ENCODE measurements at places on chromosomes 2 and 18. TPM values are rescaled to one million over a fixed set of nuclear protein-coding genes. Genes with fewer than 3 reads are reported as not detected.
A peak's percentile ranks its signal among the peaks of the same experiment; 100 is the strongest.

ITPRIPL1 gene
- 0.56 TPM for total RNA-seq

DNA sequence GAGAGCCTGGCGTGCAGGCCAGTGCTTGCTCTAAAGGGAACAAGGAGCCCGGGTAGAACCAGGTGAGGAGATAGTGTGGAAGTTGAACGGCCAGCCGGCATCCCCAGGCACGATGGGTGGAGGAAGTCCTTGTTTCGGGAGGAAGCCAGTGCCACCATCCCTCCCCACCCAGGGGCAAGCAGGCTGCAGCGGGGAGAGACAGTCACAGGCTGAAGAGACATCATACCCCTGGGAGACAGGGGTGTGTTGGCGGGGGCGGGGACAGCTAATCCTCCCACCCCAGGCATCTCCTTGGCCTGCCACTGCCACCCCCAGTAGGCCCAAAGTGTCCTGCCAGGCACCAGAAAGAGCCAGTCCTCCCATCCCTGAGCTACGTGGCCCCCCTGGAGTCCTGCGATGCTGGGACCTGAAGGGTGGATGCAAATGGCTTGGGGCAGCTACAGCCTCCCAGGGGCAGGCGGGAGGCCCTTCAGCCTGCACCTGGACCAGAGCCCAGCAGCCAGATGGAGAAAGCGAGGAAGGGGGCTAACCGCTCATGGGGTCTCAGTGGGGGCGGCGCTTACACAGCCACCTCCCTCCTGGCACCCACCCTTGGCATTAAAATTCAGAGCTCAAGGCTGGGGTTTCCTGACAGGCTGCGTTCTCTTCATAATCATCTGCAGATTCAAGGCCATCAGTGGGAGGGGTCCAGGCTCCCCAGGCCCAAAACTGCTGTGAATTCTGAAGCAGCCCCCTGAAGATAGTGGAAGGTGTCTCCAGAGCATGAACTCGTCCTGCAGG is 14.8 kb upstream of the GPR55 start:
- no peaks in the 10 kb centered on the region for H3K4me1 ChIP-seq
- no peak for DNase-seq
- H3K4me3 ChIP-seq: no peak overlapping the region
- no peak overlapping the region for H3K27ac ChIP-seq

DNA sequence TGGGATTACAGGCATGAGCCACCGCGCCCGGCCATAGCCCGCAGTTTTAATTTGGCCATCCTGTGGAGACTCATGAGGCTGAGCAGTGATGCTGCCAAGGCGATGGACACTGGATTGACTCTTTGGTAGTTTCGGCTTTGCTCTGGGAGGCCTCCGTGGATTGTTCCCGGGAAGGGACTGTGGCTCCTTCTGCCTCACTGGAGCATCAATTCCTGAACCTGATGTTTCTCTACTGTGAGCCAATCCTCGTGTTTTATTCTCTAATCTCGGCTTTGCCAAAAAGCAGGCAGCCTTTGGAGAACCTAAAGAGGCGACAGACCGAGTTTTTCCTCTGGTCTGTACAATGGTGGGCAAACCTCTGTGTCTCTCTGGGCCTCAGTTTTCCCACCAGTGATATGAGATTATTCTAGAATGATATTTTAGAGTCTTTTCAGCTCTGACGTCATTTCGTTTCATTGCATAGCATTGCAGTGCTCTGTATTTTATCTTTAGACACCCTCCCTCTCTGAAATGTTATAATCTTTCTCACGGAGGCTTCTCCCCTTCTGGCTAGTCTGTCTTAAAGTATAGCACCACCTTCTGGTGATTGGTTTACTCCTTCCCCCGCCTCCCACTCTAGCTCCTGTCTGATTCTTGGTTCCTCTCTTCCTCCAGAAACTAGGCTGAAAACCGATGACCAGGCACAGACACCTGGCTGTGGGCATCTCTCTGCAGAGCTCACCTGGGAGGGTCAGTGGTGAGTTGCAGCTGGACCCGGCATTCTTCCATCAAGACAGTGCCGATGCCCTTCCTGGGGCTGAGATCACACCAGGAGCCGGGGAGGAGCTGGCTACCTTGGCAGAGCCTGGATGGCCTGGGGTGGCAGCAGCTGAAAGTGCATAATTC is 341.3 kb downstream of the MYCN start:
- H3K27me3 ChIP-seq: peaks cover 10% of the 10 kb centered on the region
- DNase-seq: peak; percentile 32
- H3K4me1 ChIP-seq: peaks cover 30% of the 10 kb centered on the region
- H3K27ac ChIP-seq: no peak overlapping the region
- H3K36me3 ChIP-seq: no peaks in the 10 kb centered on the region

DNA sequence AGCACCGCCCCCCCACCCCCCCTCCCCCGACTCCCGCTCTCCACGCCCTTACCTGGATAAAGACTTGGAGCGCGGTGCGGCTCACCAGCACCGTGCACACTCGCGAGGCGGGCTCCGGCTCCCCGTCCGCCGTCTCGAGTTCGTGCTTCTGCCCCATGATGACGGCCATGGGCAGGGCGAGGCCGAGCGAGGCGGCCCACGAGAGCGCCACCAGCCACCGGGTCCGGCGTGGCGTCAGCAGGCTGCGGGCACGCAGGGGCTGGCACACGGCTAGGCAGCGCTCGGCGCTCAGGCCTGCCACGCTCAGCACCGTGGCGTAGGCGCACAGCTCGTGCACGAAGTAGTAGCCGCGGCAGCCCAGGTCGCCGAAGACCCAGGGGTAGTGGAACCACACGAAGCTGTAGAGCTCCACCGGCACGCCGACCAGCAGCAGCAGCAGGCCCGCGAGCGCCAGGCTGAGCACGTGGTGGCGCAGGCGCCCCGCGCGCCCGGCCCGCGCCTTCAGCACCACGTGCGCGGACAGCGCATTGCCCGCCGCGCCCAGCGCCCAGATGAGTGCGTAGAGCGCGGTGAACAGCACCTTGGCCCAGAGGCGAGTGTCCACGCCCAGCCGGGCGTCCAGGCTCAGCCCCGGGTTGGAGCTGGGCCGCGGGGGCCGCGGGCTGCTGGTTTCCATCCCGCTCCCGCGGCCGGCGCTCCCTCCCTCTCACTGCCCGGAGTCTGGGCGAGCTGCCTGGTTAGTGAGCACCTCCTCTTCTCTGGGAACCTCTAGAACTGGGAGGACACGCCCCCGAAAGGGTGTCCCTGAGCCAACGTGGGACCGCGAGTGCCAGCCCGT is at the start of gene NTSR2:
Gene NTSR2, minus strand, starts transcription at position 742 of the 838 bp plus-strand sequence. Its CDS starts 66 bp downstream, at position 676.
- H3K27ac ChIP-seq: no peak within 1 kb of the TSS
- peak within 1 kb of the TSS; percentile 16 for H3K4me3 ChIP-seq
- H3K36me3 ChIP-seq: peaks cover 9% of the 10 kb centered on the region
- H3K4me1 ChIP-seq: no peaks in the 10 kb centered on the region
- peak; percentile 48 for DNase-seq

DNA sequence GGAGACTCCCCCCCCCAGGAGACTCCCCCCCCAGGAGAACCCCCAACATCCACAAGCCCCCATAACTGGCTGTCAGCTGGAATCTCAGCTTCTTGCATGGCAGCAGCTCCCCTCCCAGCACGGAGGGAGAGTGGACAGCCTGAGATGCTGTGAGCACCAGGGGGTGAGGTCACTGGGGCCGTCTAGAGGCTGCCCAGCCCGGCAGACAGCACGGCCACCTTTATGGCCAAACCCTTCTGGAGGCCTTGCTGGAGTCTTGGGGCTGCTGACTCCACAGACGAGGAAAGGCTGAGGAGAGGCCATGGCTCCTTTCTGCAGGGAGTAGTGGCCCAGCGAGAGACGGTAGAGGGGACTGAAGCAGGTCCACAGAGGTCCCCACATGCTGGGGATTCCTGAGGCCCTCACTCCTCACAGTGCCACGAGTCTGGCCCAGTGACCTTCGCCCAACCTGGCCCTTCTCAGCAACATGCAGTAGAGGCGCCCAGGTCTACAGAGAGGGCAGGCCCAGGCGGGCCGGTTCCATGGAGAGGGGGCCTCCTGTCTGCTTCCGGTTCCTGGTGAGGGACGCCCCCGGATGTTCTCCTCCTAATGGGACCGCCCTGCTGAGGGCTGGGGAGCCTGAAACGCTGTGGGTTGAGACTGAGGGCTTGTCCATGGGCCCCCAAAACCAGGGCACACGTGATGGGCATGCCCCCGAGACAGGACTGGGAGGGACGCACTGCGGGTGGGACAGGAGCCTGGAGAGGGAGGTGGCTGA is 122.6 kb upstream of the CTDP1 start:
- H3K4me1 ChIP-seq: no peaks in the 10 kb centered on the region
- peaks cover 21% of the 10 kb centered on the region for H3K36me3 ChIP-seq
- H3K27me3 ChIP-seq: peaks cover 7% of the 10 kb centered on the region
- no peak for DNase-seq
- H3K4me3 ChIP-seq: no peak overlapping the region
- no peak overlapping the region for H3K27ac ChIP-seq

- peaks cover 9% of the 10 kb centered on the region for H3K27me3 ChIP-seq
- no peak for DNase-seq
- H3K4me3 ChIP-seq: no peak overlapping the region
- peak overlapping the region; percentile 16 for H3K27ac ChIP-seq
Measured at GRCh38 chr2:1656961-1657841, 87.1 kb downstream of the PXDN start.

VWC2L gene
- 0.15 TPM for total RNA-seq

GRCh38 chr2:204268971-204269370 is 276.3 kb upstream of the PARD3B start:
- H3K4me1 ChIP-seq: peaks cover 24% of the 10 kb centered on the region
- no peak overlapping the region for H3K27ac ChIP-seq
- no peak overlapping the region for H3K4me3 ChIP-seq
- DNase-seq: no peak
- peaks cover 9% of the 10 kb centered on the region for H3K36me3 ChIP-seq

DNA sequence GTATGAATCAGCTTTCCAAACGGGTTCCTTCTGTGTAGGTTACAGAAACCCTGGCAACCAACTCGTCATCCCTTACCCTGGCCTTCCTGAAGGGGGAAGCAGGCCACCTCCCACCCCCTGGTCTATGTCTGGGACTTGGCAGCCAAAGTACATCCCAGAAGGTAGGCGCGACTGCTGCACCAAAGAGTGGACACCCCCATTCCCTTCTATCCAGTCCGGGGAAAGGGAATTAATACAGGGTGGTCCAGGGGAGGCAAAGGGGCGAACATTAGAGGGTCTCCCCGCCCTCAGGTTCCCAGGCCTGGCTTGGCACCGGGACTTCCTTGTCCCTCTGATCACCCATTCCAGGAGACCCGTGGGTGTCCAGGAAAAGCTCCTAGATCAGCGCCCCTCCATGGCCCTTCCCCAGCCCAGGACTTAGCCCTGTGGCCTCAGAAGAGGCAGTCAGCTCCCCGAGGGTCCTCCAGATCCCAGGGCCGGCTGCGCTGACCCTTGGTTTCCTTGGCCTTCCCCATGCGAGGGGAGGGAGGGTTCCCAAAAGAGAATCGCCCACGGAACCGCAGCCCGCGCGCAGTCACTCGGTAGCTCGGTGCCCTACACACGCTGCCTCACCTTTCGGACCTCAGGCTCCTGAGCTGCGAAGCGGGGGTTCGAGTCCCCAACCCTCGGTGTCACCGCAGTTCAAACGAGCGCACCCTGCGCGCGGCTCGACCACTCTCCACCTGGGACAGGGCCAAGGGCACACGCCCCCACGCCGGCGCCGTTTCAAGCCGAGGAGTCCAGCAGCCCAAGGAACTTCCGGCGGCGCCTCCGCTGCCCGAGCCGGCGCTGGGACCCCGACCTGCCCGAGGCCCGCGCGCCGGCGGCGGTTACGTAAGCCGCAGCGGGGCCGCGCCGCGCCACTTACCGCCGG is at the start of gene PER2:
Gene PER2, minus strand, starts transcription at position 874 of the 913 bp plus-strand sequence. CDS start 10,674 bp downstream, outside the sequence.
- DNase-seq: no peak
- peaks cover 10% of the 10 kb centered on the region for H3K4me1 ChIP-seq
- H3K36me3 ChIP-seq: no peaks in the 10 kb centered on the region
- H3K27me3 ChIP-seq: peaks cover 6% of the 10 kb centered on the region
- peak within 1 kb of the TSS; percentile 88 for H3K4me3 ChIP-seq
- peak within 1 kb of the TSS; percentile 14 for H3K27ac ChIP-seq

STK25 gene
- total RNA-seq: 347 TPM

DNA sequence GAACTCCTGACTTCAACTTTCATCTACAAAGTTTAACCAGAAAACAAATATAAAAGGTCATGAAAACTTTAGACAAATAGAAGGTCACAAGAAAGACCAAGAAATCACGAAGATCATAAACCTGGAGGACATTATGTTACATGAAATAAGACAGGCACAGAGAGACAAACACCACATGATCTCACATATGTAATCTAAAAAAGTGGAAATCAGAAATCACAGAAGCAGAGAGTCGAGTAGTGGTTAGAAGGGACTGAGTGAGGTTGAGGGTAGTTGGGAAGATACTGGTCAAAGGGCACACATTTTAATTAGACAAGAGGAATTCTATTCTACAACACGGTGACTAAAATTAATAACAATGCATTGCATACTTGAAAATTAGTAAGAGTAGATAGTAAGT is 1.4 kb downstream of the GCFC2 start:
- no peak for DNase-seq
- H3K4me3 ChIP-seq: peak overlapping the region; percentile 67
- H3K36me3 ChIP-seq: no peaks in the 10 kb centered on the region

DNA sequence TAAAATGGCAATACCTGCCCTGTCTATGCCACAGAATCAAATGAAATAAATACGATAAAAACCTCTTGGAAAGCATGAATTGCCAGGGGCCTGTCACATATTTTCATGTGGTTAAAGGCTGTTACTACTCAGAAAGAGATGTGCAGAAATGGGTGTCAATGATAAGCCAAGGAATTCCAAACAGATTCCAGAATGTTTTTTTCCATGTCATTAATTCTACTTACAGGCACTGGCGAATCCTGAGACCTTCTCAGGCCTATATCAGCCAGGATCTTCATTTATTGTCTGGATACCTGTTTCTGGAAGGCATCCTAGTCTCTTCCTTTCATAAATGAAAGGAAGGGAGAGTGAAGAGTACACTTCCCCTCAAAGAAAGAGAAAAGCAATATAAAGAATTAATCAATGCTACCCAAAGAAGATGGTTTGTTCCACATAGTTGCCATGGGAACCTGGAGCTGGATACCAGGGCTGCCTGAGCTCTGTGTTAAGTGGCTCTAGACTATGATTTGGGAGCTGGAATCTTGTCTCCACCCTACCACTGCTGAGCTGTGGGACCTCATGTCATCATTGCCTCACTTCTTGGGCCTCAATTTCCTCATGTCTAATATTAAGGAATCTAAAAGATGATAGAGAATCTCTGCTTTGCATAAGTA is 335.1 kb upstream of the SKOR2 start:
- no peak for DNase-seq
- no peak overlapping the region for H3K4me3 ChIP-seq
- no peaks in the 10 kb centered on the region for H3K36me3 ChIP-seq
- no peaks in the 10 kb centered on the region for H3K27me3 ChIP-seq

ARHGAP28 gene
- 36.8 TPM for total RNA-seq

IL1B gene
- total RNA-seq: not detected

GRCh38 chr18:73384246-73384645 is 516.5 kb upstream of the NETO1 start:
- no peak overlapping the region for H3K27ac ChIP-seq
- H3K36me3 ChIP-seq: no peaks in the 10 kb centered on the region
- H3K4me1 ChIP-seq: no peaks in the 10 kb centered on the region
- H3K27me3 ChIP-seq: no peaks in the 10 kb centered on the region
- DNase-seq: no peak

HAAO gene
- total RNA-seq: not detected

ADCYAP1 gene
- total RNA-seq: 16.9 TPM

- no peak overlapping the region for H3K4me3 ChIP-seq
- H3K36me3 ChIP-seq: no peaks in the 10 kb centered on the region
- DNase-seq: no peak
- no peak overlapping the region for H3K27ac ChIP-seq
- H3K27me3 ChIP-seq: peaks cover 2% of the 10 kb centered on the region
Measured at GRCh38 chr2:8551622-8552074, 130.2 kb upstream of the ID2 start.

SPHKAP gene
- total RNA-seq: 0.71 TPM

MPHOSPH10 gene
- total RNA-seq: 61.4 TPM

TMEM247 gene
- not detected for total RNA-seq

C2orf15 gene
- 0.34 TPM for total RNA-seq

BOLL gene
- total RNA-seq: not detected

Measured in glutamatergic neuron (in vitro differentiated cells).